ENCODE measurements at places on chromosomes 6 and 20.
A peak's percentile ranks its signal among the peaks of the same experiment; 100 is the strongest.

GRCh38 chr20:43983359-43983758, 68.7 kb downstream of the TOX2 start:
- no peak for DNase-seq

- no peak for DNase-seq
These were observed 350.0 kb upstream of the IRAK1BP1 start for GRCh38 chr6:78517399-78517798.

DNA sequence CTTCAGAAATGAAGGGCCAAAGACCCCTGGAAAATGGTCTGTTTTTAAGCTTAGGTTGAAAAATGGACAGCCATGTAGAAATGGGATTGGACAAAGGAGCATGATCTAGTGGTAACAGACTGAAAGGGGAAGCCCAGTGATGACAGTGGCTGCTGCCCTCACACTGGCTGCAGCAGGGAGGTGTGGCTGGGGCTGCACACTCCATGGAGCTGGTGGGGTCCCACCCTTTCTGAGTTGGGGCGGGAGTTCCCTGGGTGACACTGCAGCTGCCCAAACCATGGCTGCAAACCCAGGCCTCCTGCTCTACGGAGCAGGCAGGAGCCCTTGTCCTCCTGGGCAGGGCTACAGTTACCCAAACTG, 8.5 kb upstream of the PACSIN1 start:
- no peak for DNase-seq

DNA sequence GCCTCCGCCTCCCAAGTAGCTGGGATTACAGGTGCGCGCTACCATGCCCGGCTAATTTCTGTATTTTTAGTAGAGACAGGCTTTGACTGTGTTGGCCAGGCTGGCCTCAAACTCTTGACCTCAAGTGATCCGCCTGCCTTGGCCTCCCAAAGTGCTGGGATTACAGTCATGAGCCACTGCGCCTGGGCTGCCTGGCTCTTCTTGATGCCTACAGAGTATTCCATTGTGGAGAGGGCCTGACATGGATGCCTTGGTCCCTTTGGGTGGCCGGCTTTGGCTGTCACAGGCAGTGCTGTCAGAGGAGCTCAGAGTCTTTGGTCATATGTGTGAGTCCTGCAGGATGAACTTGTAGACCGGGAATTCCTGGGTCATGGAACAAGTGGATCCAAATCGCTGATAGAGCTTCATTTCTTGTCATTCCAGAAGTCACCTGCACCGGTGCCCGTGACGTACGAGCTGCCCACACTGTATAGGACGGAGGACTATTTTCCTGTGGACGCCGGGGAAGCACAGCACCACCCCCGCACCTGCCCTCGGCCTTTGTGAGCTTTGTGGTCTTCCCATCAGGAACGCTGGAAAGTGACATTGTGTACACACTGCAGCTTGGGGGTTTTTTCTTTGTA, 55.1 kb downstream of the ADNP start:
- DNase-seq, result no peak

- no peak for DNase-seq
These were observed 45.6 kb downstream of the BLTP3A start for GRCh38 chr6:34837528-34837927.

DNA sequence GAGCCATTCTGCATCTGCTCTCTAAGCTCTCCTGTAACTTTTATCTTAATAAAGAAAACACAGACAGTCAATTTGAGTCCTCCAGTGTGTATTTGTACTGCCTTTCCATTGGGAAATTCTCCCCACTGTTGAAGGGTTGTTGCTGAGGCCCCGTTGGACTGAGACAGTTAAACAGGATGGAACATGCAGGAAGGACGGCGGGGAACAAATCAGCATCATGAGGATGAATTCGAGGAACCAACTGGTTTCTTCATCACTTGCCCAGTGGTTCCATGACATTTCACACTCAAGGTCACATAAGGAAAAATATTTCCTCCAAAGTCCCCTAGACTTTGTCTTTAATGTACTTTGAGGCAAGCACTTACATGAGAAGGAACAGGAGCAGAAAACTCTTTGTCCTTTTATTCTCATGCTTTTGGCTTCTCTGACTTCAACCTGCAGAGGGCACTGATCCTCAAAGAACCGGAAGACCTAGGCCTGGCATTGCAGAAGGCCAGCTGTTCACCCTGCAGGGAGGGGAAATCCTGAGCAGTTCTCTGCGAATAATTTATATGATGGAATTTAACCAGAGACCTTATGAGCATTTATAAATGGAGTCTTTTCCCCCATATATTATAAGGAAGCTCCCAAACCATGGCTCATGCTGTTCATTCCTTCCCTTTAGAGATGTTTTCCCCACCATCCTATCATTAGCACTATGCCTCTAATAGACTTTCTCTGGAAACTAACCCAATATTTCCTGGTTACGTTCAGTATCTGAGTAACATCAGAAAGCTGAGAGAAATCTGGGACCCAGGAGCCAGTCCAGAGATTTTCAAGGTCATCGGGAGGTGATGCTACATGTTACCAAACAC, 55.2 kb upstream of the ADGRF1 start:
- peak; percentile 40 for DNase-seq

GRCh38 chr20:13008761-13009681, at the start of gene SPTLC3:
Gene SPTLC3, plus strand, starts transcription at chr20:13008972. Its CDS starts 296 bp downstream, at chr20:13009268.
- DNase-seq, result peak; percentile 18

- no peak for DNase-seq
These were observed 7.4 kb downstream of the ASXL1 start for GRCh38 chr20:32365564-32365963.

- no peak for DNase-seq
These were observed 65.0 kb upstream of the XRN2 start for GRCh38 chr20:21237956-21238799.

DNA sequence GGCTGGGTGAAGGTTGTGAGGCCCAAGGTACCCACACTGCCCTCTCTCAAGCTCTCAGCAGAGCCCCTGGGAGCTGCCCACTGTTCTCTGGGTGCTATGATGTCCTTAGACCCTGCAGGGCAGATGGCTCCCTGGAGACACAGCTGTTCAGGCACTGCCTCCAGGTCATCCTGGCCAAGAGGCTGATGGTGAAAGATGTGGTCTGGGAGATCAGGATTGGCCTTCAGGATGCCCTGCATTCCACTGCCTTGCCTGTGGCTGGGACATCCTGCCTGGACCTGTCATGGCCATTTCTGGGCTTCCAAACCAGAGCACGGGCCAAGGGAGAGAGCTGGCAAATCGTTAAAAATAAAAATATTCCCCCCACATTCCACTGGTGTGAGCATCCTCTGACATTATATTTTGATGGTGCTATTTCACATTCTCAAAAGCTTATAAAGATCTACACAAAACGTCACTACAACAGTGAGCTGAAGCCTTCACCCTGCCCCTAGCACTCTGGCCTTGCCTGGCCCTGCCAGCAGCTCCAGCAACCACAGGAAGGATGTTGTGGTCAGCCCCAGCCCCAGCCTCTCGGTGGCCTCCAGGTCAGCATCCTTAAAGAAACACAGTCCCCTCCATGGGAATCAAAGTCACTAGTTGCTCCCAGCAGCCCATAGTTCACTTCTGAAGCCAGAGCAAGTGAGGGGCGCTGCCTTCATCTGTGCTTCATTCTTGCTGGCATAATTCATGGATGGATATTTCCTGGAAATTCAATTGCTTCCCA, 13.5 kb upstream of the KCNK16 start:
- no peak for DNase-seq

DNA sequence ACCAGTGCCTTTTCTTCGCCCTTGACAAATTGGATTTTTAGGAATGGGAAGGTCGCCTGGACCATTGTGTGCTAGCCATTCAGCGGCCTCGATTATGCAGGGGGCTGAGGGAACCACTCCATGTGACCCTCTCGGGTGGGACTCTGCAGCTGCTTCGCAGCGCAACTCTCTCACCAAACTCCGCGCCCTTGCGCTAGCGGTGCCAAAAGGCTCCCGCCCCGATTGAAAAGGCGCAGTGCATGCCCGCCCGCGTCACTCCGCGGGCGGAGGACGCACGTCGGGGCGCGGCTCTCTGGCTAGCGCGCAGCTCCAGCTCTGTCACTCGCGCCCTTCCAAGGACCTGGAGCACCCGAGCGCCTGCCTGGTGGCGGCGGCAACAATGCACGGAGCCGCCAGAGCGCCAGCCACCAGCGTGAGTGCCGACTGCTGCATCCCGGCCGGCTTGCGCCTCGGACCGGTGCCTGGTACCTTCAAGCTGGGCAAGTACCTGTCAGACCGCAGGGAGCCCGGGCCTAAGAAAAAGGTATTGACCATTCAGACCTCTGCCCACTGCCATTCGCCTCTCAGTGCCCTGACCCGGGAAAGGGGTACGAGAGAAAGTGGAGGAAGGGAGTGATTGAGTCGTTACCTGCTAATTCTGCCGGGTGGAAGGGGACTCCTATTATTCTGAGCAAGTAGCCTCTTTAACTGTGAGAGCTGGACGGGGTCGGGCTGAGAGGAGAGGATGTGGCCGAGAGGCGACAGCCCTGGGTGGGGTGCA, at the start of gene PRDM13:
PRDM13 (plus strand) TSS at position 178 of the 760 bp plus-strand sequence; CDS start at position 380, 202 bp downstream.
- no peak for DNase-seq

DNA sequence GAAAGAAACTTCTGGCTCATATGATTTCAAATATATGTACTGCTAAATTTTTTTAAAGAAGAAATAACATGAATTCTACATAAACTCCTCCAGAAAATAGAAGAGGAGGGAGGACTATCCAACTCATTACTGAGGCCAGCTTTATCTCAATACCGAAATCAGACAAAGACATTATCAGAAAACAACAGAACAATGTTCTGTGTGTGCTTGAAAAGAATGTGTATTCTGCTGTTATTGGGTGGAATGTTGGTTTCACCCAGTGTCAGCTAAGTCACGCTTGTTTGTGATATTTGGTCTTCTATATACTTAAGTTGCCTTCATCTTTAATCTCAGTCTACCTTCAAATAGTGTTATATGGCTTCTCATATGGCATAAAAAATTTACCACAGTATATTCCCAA, 18.6 kb upstream of the ELOVL2 start:
- no peak for DNase-seq

GRCh38 chr20:8089668-8090067, 42.4 kb upstream of the PLCB1 start:
- DNase-seq, result no peak

DNA sequence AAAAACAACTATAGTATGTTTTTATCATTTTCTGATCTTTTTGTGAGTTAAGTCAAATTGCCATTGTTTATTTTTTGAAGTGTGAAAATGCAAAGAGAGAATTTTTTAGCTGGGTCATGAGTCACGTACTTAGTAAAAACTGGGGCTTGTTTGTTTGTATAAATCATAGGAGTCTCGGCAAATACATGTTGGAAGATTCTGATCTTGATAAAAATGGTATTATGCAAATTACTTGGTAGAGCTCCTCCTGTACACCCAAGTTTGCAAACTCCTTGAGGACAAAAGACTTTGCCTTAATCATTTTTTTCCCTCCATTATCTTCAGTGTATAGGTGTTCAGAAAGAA, 25.8 kb downstream of the TBPL1 start:
- DNase-seq, result no peak

GRCh38 chr6:43921039-43921438, 151.0 kb downstream of the VEGFA start:
- DNase-seq, result no peak

- no peak for DNase-seq
These were observed 100.9 kb upstream of the IYD start for GRCh38 chr6:150267686-150268561.

DNA sequence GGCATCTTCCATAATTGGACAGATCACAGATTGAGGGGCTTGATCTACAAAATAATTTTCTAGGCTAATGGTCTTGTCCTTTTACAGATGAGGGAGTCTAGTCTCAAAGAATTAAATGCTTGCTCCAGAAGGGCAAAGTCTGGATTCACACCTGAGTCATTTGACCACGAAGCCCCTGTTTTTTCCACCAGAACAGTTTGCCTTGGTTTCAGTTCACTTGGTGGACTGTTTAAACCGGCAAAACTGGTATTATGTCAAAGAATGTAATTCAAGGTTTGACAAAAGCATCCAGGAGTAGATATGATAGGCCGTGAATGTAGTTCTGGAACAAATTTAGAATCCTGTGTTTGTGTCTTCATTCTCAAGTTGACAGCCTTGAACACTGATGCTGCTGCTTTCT, 3.3 kb downstream of the MYO6 start:
- DNase-seq, result no peak

GRCh38 chr20:16459019-16459700, 114.1 kb downstream of the KIF16B start:
- DNase-seq, result no peak

- DNase-seq, result no peak
These were observed 88.1 kb downstream of the HDGFL1 start for GRCh38 chr6:22657352-22657980.

- DNase-seq, result no peak
These were observed 232.6 kb downstream of the TMEM242 start for GRCh38 chr6:157090736-157091135.

DNA sequence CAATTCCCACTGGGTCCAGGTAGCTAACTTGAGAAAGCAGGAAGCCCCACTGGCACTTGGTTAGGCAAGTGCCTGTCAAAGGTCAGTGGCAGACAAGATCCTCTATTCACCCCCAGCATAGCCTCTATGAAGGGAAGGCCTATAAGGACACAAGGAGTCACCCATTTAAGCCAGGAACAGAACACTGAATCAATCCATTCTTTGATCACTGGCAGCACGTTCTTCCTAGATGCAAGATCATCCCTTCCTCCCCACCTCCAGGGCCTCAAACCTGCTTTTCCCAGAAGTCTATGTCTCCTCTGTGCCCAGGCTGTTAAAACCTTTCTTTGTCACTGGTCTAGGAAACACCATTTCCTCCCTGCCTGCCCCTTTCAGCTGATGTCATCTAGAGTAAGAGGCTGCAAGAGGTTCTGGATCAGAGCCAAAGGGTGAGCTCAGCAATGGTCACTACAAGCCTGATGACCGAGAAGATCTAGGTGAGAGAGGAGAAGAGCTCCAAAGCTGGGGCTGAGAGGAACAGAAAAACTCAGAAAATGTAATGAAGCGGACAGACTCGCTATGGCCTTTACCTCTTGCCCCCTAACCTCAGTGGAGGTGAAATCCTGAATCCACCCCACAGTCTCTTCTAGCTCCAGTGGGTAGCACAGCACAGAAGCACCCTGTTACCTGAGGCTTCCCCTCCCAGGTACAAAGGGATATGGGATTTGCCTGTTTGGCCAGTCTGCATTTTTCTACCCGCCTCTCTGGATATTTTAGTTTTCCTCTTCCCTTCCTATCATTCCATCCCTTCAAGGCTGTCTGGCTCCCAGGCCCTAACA, 1.8 kb downstream of the GTPBP2 start:
- DNase-seq, result no peak

- DNase-seq, result no peak
These were observed 677.6 kb downstream of the KIF16B start for GRCh38 chr20:15895560-15896084.

DNA sequence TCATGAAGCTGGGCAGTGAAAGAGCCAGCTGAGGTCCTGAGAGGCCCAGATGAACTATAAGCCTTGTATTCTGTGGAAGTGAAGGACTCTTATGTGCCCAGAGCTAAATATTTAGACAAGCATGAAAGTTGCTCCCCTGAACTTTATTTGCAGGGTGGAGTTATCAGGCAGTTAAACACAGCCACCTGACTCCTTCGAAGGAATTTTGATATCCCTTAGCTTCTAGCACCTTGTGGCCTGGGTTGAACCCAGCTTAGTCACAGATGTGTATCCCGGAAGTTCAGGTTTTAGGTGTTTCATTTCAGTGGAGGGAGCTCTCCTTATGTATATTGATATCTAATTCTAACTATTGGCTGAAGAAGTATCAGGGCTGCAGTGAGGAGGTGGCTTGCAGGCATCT, 20.4 kb downstream of the NR2E1 start:
- DNase-seq, result no peak

GRCh38 chr20:46563860-46564221, 13.4 kb upstream of the OCSTAMP start:
- no peak for DNase-seq

All from progenitor cell of endocrine pancreas (in vitro differentiated cells).